ENCODE measurements at places on chromosomes 13 and 19. TPM values are rescaled to one million over a fixed set of nuclear protein-coding genes. Genes with fewer than 3 reads are reported as not detected.

TEAD2 gene
- not detected for total RNA-seq

DNA sequence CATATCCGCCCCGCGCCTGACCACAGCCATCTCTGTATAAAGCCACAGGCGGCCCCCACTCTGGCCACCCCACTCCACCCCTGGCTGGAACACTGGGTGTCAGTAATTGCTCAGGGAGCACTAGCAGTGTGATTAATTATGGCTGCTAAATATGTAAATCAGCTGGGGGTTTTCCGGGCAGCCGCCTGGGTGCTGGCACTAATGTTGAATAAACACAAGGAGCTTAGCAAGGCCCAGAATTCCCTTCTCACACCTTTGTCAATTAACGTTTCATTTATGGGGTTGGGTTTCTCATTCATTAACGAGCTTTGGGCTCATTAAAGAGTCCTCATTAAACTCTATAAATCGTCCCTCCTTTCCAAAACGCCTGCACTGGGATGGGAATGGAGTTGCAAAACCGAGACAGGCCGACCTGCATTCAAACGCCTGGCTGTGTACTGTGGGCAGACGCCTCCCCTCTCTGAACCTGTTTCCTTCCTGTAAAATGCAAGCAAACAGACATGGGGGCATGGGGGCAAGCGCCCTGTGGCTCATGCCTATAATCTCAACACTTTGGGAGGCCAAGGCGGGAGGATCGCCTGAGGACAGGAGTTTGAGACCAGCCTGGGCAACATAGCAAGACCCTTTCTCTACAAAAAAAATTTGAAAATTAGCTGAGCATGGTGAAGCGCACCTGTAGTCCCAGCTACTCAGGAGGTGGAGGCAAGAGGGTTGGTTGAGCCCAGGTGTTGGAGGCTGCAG, 17.7 kb upstream of the OLFM2 start:
- peaks cover 4% of the 10 kb centered on the region for H3K27me3 ChIP-seq
- no peak overlapping the region for H3K4me3 ChIP-seq
- H3K27ac ChIP-seq: no peak overlapping the region
- H3K36me3 ChIP-seq: no peaks in the 10 kb centered on the region
- no peak for DNase-seq

- H3K27me3 ChIP-seq: no peaks in the 10 kb centered on the region
- DNase-seq: no peak
- H3K4me3 ChIP-seq: no peak overlapping the region
- H3K27ac ChIP-seq: no peak overlapping the region
These were observed 3.5 kb upstream of the CNOT3 start for GRCh38 chr19:54133957-54134590.

GRCh38 chr13:77002590-77003190, 10.8 kb downstream of the CLN5 start:
- peak overlapping the region; percentile 15 for H3K27ac ChIP-seq
- no peaks in the 10 kb centered on the region for H3K27me3 ChIP-seq
- H3K4me3 ChIP-seq: no peak overlapping the region
- DNase-seq: no peak
- H3K4me1 ChIP-seq: peaks cover 16% of the 10 kb centered on the region

DNA sequence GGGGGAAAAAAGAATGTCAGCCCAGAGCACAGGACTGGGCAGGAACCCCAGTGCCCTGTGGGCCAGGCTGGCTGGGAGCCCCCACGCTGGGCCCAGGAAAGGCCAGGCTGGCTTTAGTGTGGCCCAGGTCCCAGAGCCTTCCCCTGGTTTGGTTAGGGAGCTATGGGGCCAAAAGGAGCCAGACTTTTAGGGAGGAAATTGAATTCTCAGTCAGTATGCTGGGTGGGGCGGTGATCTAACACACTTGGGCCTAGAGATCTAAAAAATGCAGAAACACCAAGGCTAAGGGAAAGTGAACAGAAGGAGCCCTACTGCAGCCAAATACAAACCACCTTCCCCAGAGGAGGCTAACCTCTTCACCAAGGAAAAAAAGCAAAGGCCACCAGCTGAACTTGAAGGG, 137.5 kb downstream of the CRYL1 start:
- H3K4me1 ChIP-seq: peaks cover 15% of the 10 kb centered on the region
- H3K36me3 ChIP-seq: no peaks in the 10 kb centered on the region
- H3K4me3 ChIP-seq: no peak overlapping the region
- no peaks in the 10 kb centered on the region for H3K27me3 ChIP-seq
- H3K27ac ChIP-seq: peak overlapping the region; percentile 54

Measured in activated CD8-positive, alpha-beta memory T cell treated with anti-CD3 and anti-CD28 coated beads, Interleukin-2, amount 10 ng/mL, durations not matched to agents 7 days and 5 days (primary cell).